ENCODE measurements at places on chromosomes 3 and 15. TPM values are rescaled to one million over a fixed set of nuclear protein-coding genes. Genes with fewer than 3 reads are reported as not detected.

Gene RNF168
- total RNA-seq = 24.3 TPM

Gene GOLGA8S
- 0.63 TPM for total RNA-seq

Gene SLC15A2
- total RNA-seq = 5.7 TPM

Gene BSN
- total RNA-seq = 0.44 TPM

Gene C2CD4B
- total RNA-seq = 5.5 TPM

Gene MST1R
- 2.8 TPM for total RNA-seq

Gene SLC28A2
- not detected for total RNA-seq

Gene B2M
- 2,419 TPM for total RNA-seq

Gene ISLR2
- 1.5 TPM for total RNA-seq
